ENCODE measurements at places on chromosomes 2 and 18.
A peak's percentile ranks its signal among the peaks of the same experiment; 100 is the strongest.

GRCh38 chr18:57362714-57363113, 10.4 kb downstream of the ST8SIA3 start:
- no peak for DNase-seq

GRCh38 chr2:19346983-19347618, 11.3 kb downstream of the OSR1 start:
- DNase-seq, result no peak

DNA sequence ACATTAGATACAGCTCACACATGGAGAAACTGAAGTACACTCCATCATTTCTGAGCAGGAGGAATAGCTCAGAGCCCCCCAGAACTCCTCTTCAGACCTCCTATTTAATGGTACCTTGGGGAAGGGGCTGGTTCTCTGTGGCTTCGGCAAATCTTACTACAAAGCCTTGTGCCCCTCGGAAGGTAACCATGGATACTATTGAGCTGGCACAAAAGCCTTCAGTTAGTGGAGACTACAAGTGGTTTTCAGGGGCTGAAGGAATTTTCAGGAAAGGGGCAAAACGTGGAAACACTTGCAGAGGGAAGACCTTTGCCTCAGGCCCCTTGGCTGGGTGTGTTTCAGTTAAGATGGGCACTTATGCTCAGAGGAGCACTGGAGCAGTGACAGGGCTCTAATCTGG, 1.1 kb upstream of the FAM237A start:
- DNase-seq, result no peak

GRCh38 chr2:144511937-144512336, 8.0 kb downstream of the ZEB2 start:
- DNase-seq, result no peak

DNA sequence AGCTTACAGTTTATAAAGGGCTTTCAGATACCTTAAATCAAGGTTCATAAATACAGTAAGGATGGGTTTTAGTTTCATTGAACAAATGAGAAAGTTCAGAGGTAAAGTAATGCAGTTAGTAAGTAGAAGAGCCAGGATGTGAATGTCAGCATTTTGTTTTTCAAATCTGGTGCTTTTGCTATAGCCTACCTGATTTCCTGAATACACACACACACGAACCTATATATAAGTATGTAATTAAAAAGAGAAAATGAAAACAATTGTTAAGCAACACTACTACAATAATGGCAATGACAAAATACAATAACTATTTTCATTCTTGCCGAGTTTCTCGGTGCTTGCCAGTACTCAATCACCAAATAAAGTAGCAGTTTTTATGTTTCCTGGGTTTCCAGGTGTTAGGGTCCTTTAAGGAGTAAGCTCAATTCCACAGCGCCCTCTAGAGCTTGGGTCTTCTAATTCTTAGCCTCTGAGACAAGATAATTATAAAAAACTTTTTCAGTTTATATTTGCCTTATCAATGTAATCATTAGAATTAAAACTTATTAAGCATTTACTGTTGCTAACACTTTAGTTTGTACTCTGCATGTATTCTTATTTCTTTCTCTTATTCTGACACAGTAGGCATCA, 512.9 kb upstream of the ACVR2A start:
- no peak for DNase-seq

DNA sequence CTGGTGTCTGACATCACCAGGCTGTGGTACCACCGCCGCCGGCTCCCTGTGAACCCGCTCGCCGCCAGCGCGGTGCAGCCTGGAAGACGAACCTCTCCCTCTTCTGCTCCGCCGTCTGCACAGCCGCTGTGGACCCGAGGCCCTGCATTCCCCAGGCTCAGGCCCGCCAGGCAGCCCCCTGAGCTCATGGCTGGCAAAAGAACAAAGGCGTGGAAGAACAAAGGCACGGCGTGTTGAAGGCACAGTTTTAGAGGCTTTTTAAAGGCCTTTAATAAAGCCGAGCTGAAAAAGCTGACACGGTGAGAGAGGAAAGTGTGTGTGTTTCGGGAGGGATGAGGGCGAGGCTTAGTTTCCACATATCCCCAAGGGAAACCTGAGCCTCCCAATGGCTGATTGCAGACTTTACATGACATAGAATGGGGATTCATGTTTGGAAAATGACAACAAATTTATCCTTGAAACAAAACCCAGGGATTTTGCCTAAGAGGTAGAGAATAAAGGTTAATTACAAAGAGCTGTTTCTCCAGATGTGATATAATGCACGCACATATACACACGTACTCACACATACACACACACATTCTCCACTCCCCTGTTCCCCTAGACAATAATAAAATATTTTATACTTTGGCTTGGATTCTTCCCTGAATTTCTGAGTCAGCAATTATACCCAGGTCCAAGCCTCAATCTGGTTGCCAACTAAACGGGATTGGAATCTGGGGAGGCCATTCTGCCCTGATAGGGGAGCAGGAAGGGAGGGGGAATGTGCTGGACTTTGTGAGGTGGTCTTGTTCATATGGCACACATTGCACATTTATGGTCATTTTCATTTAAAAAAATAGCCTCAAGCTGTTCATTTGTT, 39.7 kb downstream of the RFX8 start:
- peak; percentile 45 for DNase-seq

DNA sequence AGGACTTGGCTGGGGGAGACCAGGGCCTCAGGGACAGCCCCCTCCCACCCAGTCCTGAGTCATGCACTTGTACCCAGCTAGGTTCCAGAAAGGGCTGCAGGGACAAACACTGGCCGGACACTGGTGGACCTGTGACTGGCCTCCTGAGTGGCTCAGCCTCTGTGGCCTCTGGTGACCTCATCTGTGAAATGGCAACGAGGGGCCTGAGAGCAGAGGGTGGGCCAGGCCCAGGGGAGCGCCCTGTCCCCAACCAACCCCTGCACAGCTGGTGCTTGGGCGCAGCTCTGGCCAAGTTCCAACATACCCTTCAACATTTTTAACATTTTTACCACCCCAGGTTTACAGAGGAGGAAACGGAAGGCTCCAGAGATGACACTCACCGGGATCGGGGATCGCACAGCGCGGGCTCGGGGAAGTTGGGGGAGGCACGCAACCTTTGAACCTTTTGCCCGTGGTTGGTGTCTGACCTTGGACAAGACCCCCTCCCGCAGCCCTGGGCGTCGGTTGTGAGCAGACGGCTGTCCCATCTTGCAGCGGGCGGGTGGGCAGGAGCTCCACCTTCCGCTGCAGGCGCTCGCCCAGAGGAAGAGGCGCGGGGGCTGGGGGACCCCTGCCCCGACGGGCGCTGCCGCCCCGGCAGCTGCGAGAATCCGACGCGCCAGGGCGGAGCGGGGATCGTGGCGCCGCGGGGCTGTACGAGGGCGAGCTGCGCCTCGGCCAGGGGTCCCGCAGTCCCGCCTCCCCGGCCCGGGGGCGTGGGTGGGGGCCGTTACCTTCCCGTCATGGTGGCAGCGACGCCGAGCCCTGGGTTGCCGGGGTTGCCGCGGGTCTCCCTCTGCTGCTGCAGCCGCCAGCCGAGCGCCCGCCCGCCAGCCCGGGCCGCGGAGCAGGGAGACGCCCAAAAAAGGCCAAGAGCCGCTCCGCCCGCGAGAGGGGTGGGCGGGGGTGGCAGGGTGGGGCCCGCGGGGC, 805 bp downstream of the LIMS2 start:
- no peak for DNase-seq

- DNase-seq, result no peak
These were observed 15.0 kb downstream of the KCNJ13 start for GRCh38 chr2:232761301-232761907.

DNA sequence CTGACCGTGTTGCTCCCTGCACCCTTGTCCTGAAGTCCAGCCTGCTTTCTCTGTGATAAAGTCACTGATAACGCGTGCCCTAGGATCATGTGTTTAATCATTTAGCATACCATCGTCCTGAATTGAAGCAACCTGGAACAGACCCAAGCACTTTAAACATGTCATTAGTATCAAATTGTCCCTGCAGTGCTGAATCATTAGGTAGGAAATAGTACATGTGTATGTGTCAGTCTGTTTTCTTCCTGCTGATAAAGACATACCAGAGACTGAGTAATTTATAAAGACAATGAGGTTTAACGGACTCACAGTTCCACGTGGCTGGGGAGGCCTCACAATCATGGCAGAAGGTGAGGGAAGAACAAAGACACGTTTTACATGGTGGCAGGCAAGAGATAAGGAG, 2.8 kb downstream of the ASB18 start:
- no peak for DNase-seq

DNA sequence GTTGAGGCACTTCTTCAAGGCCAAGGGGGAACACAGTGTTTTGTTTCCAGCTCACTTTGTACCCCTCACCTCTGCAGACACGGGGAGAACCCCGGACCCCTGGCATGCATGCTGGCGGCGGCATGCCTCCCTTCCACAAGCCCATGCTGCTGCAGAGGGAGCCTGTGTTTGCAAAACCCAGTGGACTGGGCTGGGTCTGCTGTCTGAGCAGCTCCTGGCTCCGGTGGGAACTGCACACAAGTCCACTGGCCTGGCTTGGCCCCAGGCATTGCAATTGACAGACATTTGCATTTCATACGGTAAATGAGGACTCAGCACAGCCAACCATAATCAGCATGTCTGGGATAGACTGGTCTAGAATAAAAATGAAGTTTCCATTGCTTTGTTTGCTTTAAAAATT, 62.4 kb downstream of the RALBP1 start:
- DNase-seq, result no peak

GRCh38 chr2:37376421-37377186, 32.2 kb downstream of the QPCT start:
- no peak for DNase-seq

GRCh38 chr2:61763605-61764034, 90.2 kb downstream of the FAM161A start:
- peak; percentile 60 for DNase-seq

DNA sequence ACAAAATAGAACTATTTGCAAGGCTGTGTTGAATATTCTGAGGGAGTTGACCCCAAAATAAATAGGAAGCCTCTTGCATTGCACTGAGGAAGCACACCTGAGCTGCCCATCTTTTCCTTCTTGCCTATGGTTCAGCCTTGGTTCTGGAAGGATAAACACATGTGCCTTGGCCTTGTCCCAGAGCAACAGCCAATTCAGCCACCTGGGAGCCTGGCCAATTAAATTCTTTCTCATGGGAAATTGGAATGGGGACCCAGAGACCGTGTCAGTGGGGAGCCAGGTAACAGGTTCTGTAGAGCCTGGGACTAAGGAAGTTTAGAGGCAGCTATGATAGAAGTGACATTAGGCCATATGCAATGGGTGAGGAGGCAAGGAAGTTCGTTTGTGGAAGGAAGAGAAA, 99.6 kb downstream of the KLF7 start:
- no peak for DNase-seq

DNA sequence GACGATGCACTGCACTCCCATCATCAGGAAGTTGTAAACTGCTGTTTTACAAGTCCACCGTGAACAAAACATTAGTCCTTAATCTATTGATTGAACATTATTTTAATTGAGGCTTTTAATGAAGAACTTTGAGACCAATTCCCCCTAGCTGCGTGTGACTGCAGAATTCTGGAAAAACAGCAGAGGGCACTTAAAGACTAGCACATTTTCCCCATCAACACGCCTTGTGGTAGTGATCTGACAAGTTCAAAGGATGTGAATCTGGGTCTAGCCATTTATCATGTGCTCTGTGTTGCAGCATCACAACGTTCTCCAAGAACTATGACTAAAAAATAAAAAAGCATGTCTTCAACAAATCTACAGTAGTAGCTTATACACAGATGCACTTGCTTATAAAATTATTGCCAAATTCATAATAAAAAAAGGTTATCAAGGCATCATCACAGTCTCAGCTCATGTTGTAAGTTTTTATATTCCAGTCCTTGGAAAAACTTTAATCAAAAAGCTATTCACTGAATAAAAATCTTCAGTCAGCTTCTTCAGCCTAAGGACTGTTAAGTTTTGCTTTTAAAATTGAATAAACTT, 35.8 kb downstream of the SKOR2 start:
- DNase-seq, result peak; percentile 4

- no peak for DNase-seq
These were observed 260.6 kb upstream of the NT5C1B start for GRCh38 chr2:18849841-18850578.

GRCh38 chr2:215420471-215420935, 15.4 kb downstream of the FN1 start:
- DNase-seq, result no peak

GRCh38 chr18:72086421-72086820, 457.7 kb downstream of the CBLN2 start:
- no peak for DNase-seq

GRCh38 chr18:56258178-56258577, 380.2 kb downstream of the TXNL1 start:
- no peak for DNase-seq

DNA sequence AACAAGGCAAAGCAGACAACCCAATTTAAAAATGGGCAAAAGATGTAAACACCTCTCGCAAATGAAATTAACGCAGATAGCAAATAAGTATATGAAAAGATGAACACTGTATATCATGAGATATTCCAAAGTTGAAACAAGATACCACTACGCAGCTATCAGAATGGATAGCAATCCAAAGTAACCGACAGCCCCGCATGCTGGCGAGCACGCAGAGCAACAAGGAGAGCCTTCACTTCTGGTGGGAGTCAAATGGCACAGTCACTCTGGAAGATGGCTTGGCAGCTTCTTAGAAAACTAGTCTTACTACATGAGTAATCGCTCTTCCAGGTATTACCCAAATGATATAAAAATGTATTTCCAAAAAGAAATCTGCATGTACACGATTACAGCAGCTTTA, 1.4 kb downstream of the NDUFA10 start:
- no peak for DNase-seq

GRCh38 chr2:133953524-133953923, 300.3 kb upstream of the MGAT5 start:
- DNase-seq, result no peak

DNA sequence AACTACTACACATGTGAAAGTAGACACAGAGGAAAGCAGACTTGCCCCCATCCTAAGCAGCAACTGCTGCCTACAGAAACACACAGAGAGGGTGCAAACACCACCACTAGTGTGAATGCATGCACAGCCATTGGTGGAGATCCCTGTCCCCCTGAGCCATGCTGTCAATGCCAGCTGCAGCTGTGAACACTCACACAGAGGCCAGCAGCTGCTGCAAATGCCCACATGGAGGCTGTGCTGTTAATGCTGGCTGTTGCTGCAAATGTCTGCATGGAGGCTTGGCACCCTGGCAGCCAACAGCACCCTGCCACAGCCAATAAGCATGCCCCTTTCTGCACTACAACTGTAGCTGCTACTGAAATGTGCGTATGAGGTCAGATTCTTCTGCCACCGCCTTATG, 355.0 kb downstream of the LNPK start:
- DNase-seq, result no peak
